Right kidney (tissue), 9 donors: ENCODE measurements at places on chromosomes 4 and X.
A peak's percentile ranks its signal among the peaks of the same experiment; 100 is the strongest.

DNA sequence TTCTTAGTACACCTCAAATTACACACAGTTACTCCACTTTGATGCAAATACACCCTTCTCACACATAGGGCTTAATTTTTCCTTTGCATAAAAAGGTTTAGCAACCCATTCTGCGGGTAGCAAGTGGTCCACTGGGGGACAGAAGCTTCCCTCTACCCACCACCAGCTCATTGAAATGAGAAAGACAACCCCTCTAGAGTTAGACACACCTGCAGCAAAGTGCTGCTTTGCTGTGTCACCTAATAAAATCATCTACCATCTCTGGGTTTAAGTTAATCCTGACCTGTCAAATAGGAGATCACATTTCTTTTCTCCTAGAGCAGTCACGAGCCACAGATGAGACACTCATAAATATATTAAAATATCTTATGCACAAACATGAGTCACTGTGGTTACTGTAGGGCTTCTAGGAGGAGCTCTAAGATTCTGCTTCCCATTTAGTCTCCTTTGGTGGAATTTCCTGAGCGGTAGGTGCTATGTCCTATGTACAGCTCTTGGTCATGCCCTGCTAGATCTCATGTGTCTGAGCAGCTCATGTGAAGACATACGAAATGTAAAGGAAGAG is 11.9 kb downstream of the BMX start:
- DNase-seq: no peak

GRCh38 chr4:139682309-139682708 is 16.7 kb downstream of the MGST2 start:
- DNase-seq: no peak

- DNase-seq: no peak
Measured at GRCh38 chrX:39891781-39892180, 206.0 kb downstream of the BCOR start.

DNA sequence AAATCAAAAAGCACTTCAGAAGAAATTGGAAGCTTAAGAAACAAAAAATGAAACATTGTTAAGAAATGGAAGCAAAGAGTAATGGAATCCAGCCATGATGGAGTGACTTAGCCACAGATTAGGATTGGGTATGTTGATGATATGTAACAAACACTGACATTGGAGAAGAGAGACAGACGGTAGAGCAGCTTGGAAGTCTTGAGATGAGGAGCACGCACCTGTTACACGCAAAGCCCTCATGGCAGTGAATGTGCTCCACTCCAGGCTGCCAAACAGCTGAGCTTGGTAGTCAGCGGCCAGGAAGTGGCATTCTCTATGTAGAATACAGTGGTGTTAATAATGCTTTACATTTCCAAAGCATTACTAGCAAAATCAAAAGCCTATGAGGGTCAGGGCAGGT is 56.9 kb upstream of the GPRIN3 start:
- DNase-seq: no peak

DNA sequence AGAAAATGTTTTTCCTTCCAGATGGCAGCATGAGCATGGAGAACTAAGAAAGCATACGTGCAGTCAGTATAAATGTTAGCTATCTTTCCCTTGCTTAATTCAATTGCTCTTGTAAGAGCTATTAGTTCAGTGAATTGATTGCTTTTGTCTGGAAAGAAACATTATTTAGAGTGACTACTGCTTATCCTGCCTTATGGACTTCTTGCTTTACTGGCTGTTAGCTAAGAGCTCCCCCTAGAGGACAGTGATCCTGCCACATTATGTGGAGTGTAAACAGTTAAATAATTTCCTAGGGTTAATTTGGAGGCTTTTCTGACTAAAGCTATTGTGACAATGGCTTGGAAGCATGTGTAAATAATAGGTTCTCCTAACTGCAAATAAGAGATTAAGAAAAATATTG is 1402.4 kb downstream of the FAM133A start:
- no peak for DNase-seq

DNA sequence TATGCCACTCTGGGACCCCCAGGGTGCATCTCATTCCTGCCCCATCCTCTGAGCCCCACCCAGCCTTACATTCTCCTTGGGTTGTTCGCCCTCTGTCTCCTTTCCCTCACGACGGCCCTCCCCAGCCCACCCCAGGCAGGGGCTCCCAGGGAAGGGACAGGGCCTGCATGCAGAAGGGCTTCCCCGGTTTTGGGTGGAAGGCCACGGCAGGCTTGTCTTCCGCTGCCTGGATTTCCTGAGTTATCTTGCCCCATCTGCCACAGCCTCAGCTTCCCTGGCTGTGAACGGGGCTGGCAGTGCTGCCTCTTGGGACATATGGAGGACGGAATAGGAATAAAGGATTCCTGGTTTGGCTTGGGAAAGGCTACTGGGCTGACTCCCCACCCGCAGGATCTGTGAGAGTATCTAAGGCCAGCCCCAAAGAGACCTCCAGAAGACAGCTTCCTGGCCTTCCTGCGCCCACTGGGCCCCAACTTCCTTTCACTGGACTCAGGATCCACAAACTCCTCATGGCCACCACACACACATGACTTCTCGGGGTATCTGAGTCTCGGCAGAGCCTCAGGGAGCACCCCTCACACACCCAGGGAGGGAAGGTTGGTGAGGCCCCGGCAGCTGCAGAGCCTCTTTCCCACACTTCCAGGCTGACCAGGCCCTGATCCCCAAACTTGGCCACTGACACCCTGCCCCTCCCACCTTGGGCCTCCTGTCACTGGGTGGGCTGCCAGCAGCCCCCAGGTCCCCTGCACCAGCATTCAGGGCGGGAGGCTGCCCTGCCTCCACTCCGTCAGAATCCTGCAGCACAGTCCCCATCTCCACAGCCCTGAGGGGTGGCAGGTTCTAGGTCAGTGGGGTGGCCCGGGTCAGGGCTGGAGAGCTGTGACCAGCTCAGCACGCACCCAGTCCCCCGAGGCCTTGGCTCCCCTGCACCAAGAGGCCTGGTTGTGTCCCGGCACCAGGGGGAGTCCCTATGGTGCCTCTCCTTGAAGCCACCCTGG is 3.5 kb upstream of the MXD4 start:
- no peak for DNase-seq

- no peak for DNase-seq
Measured at GRCh38 chr4:176735300-176735699, 57.4 kb downstream of the VEGFC start.

DNA sequence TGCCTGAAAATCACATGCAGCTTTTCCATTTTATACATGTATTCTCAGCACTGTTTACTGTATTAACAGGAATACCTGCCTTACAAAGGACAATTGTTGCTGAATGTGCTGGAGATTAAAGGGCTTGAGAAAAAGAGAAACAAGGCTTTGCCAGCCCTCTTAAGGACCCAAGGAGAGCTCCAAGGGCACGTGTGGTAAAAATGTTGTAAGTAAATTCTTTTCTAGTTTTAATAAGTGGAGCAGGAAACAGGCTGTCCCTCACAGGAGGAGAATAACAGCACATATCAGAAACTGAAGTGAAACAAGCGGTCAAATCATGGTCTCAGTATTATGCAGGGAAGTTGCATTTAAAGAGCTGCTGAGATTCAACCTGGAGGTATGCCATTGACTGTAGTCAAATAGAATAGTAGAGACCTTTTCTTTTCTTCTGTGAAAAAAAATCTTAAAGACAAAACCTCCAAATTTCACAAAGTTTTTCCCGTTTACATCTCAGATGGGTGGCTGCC is 18.5 kb downstream of the IGFBP7 start:
- no peak for DNase-seq

GRCh38 chrX:70240751-70241150 is 6.3 kb downstream of the AWAT1 start:
- no peak for DNase-seq

GRCh38 chr4:110654254-110654635 is 31.4 kb upstream of the PITX2 start:
- no peak for DNase-seq

GRCh38 chr4:161376275-161376674 is 787.5 kb downstream of the FSTL5 start:
- no peak for DNase-seq

DNA sequence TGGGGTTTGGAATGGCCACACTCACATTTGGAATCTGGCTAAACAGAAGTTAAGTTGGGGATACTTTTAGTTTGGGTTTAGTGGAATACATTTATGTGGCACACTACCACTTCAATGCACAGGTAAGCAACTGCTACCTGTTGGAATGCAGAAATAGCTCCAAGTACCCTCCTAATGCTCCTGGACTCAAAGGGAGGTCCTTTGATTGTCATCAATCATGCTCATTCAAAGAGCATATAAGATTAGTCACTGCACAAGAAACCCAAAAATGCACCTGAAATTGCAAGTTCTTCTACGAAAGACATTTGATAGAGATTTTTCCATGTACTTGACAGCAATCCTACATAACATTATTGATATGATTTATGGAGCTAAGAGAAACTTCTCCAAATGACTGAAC is 247.7 kb downstream of the ANKRD50 start:
- DNase-seq: no peak

DNA sequence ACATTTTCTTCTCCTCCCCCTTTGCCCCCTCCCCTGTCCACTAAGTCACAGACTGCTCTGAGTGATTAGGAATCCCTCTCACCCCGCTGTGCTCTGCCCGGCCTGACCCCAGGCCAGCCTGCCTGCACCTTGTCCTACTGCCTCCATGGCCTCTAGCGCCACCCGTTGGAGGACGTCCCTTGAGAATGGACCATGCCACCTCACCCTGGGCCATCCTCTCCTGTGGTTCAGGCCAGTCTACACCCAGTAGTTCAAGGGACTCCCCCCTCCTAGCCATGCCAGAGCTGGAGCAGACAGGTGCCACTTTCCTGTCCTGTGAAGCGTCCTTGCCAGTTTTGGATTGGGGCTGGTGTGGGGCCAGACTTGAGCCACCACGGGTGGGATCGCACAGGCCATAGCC is 9.7 kb upstream of the IRAK1 start:
- DNase-seq: no peak

DNA sequence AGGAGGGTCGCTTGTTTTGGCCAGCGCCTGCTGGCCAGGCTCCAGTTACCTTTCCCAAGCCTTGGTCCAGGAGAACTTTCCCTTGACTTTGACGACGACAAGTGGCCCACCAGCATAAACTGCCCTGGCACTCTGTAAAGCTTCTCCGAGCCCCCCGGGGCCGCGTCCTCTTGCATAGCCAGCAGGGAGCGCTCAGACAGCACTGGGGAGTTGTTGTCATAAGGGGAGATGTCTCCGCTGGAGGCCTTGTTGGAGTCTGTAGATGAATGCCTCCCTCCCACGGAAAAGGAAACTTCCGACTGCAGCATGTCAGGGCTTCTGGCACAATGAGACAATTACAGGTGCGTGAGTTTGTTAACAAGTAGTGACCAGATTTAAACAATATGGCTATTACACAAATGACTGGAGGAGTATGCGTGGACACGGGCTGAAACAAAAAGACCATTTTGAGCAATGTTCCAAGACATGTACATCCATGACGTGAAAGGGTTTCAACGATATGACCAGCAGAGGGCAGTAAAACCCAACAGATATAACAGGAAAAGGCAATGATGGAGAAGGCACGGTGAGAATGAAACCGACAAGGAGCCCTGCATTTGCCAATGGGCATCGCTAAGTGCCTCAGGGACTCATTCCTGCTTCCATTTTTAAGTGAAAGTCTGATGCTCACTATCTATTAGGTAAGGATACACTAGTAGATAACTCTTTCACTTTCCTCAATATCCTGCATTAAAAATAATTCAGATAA is 33.0 kb downstream of the HCCS start:
- peak; percentile 17 for DNase-seq

- DNase-seq: no peak
Measured at GRCh38 chr4:74260036-74260435, 48.2 kb upstream of the EPGN start.

DNA sequence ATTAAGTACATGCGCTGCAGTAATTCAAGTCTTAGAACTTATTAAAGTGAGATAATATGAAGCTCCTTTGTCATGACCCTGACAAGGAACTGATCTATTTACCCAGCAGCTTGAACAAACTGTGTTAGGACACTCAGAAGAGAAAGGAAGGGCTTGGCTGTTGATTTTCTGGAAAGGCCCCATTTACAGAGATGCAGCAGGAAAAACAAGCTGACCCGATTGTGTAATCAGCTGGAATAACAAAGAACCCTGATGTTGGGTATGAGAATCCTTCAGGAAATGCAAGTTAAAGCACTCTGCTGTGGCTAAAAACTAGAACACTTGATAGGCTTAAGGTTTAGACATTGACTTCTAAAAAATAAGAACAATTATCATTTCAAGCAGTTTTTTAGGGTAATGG is 64.8 kb downstream of the TBC1D9 start:
- DNase-seq: no peak

DNA sequence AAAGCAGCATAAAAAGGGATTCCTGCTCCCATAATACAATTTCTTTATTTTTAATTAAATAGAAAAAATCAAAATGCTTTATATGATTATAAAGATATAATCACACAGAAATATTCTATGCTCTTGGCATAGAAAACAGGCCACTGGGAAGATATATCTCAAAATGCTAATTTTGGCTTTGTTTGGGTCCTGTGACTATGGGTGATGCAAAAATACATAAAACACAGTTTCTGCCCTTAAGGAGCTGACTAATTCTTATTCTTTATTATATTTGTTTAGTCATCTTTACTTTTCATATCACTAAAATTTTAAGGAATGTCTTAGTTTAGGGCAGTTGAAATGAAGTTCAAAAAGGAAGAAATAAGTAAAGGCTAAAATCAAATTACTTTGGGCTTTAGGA is 7.0 kb upstream of the BMP3 start:
- no peak for DNase-seq

GRCh38 chr4:187477224-187477623 is 518.3 kb upstream of the ZFP42 start:
- no peak for DNase-seq

DNA sequence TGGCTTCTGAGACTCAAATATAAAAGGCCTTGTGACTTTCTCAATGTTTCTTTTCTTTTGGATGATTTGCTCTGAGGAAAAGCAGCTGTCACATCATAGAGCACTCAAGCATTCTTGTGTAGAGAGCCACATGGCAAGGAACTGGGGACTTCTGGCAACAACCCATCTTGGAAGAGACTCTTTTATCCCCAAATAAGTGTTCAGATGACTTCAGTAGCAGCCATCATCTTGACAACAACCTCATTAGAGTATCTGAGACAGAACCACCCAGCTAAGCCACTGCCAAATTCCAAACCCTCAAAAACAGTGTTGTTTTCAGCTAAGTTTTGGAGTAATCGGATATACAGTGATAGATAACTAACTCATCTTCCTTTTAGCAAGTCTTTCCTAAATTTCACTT is 1431.7 kb upstream of the IGFBP7 start:
- no peak for DNase-seq
